ENCODE measurements at places on chromosomes 2 and 18.

DNA sequence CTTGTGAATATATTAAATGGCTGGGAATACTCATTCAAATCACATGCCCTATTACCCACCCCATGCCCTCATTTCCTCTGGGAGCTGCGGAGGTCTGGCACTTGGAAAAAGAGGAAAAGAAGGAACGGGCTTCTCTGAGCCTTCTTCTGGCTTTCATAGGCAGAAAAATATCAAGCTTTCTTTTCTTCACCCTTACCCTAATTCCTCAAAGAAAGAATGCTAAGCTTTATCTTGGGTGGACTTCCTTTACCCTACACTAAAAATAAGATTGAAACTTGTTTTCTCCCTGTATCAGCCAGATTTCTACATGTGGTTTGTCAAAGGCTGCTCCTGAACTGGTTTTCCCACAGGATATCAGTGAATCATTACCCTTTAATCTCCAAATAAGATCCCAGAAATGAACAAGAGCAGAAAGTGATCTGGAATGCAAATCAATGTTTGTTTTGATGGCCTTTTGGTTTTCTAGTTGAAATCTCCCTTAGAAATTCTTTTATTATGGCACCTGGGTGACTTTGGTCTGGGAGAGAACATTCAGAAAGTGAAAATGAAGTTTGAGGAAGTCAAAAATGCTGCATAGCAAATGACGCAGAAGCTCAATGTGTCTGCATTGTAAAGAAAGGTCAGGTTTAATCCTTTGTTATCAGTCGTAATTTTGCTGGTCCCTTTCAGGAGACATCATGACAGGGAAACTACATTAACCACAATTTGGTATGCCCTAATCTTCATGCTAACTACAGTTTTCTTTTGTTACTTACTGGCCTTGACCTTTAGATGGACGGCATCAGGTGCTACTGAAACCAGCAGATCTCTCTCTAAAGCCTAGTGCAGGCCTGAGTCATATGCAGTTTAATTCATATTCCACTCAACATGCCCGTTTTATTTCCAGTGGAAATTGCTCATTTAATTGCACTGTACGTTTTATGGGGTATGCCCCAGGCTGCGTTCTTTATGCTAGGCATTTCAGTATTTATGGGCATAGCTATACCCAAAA lies 46.6 kb upstream of the HNRNPA3 start:
- peak; percentile 56 for DNase-seq

DNA sequence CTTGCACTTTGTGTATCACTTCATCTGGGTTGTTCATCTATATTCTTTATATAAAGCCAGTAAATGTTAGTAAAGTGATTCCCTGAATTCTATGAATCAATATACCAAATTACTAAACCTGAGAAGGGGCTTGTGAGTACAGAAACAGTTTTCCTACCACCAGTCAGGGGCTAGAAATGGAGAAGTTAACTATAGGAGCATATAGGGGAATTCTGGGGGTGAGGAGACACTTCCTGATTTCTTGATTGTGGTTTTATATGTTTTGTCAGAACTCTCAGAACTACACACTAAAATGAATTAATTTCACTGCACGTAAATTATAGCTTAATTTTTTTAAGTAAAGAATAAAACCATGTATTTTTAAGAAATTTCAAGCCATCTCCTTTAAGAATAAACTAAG lies 93.7 kb downstream of the SESTD1 start:
- DNase-seq, result peak; percentile 44

DNA sequence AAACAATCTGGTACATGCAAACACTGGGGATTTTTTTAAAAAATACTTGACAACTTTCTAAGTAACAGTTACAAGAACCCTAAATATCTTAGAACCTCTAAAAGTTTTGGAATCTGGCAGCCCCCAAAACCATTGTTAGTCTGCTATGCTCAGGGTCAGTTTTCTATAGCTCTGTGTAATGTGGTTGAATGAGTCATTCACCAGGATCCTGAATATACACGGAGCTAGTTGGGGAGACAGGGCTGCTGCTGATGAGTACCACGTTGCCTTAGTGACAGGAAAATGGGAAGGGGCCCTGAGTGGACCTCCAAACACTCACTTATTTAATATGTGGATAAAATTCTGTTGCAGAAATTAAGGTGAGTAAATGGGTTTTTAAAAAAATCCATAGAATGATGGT lies 36.9 kb upstream of the TANC1 start:
- DNase-seq, result no peak

DNA sequence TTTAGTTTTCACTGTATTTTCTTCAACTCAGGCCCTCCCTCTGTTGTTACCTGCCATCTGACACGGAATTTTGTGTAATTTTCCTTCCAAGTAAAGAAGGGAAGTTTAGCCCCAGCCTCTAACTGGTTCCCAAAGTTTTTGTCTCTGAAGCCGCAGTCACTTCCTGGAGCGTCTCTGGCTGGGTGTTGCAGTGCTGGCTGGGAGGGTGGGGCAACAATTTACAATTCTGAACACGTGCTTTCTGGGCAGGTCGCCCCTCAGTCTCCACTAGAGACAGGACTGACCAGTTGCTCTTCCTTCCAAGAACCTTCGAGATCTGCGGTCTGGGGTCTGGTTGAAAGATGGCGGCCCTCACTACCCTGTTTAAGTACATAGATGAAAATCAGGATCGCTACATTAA lies 3.5 kb downstream of the CNDP2 start:
- DNase-seq, result peak; percentile 84

Measured in suppressor macrophage treated with lipopolysaccharide for 1 hour (primary cell).